ENCODE measurements at places on chromosomes 6 and 20. TPM values are rescaled to one million over a fixed set of nuclear protein-coding genes. Genes with fewer than 3 reads are reported as not detected.

C2 gene
- polyA plus RNA-seq: 3.0 TPM

HLA-A gene
- 287 TPM for polyA plus RNA-seq

ENPP1 gene
- 1.2 TPM for polyA plus RNA-seq

FOXS1 gene
- 3.0 TPM for polyA plus RNA-seq

VGLL2 gene
- 1.8 TPM for polyA plus RNA-seq

BAG2 gene
- 10.1 TPM for polyA plus RNA-seq

SH3BGRL2 gene
- polyA plus RNA-seq: 5.9 TPM

EMILIN3 gene
- 4.3 TPM for polyA plus RNA-seq

RBM24 gene
- 177 TPM for polyA plus RNA-seq

Data from right cardiac atrium (tissue), 5 donors.